ENCODE measurements at places on chromosomes 2 and 18.
A peak's percentile ranks its signal among the peaks of the same experiment; 100 is the strongest.

- no peak for DNase-seq
These were observed 240.0 kb downstream of the WDR7 start for GRCh38 chr18:56891116-56891515.

GRCh38 chr2:148614322-148615049, 30.1 kb upstream of the EPC2 start:
- DNase-seq: no peak

DNA sequence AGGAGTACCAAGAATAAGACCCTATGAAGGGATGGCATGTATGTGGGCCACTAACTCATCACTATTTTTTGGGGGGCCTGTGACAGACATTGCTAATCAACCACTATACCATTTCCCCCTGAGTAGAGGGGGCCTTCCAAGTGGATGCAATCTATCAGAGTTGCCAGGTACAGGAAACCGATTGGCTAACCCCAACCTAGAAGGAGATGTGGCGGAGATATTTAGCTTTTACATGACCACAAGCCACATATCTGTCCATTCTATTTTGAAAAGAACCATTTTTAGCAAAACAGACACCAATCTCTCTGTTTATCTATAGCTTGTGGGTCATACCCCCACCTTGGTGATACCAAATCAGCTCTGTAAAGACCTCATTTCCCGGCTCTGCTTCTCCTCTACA, 51.0 kb downstream of the PAX8 start:
- no peak for DNase-seq

GRCh38 chr2:18762667-18763066, 173.3 kb upstream of the NT5C1B start:
- no peak for DNase-seq

DNA sequence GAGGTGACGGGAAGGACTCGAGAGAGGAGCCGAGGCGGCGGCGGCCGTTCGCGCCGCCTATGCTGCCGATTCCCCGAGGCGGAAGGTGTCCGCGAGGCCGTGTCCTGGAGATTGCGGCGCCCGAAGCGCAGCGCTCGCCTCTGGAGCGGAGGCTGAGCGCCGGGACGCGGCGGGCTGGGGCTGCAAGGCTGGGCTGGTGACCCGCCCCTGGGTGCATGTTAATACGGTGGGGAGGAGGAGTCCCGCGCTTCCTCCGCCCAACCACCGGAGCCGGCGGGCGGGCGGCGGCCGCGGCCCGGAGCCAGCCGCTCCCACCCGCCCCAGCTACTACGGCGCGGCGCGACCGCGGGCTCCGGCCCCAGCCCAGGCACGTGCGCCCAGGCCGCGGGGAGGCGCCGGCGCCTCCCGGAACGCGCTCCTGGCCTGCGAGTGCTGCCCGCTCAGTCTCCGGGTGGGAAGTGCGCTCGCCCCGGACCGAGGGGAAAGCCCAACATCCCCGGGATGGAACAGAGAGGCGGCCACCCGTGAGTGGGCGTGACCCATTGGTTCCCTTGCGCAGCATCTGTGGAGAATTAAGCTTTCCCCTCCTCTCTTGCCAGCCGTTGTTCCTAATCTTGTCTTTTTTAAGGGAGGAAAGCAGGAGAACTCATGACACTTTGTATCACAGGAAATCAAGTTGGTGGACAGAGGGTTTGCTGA, at the start of gene DLGAP1:
Gene DLGAP1 (minus strand): TSS at position 195 of the 699 bp plus-strand sequence.
- DNase-seq: peak; percentile 40

GRCh38 chr18:57088883-57089282, 58.0 kb upstream of the BOD1L2 start:
- no peak for DNase-seq

DNA sequence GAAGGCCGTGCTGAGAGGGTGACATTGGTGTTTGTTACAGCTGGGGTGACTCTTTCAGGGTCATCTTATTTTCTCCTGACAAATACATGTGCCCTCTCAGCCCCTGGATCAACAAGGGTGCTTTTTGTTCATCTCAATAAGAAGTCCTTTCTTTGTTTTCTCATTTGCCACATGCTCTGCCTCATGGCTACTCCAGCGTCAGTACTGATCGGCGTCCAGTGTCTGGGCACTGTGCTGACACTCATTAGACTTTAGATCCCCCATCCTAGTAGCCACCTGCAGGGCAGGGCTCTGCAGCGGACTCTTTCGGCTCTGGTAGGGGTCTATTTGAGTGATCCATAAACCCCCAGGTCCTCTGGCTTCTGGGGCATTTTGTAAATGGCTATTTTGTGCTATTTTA, 38.4 kb downstream of the NPPC start:
- DNase-seq: no peak

DNA sequence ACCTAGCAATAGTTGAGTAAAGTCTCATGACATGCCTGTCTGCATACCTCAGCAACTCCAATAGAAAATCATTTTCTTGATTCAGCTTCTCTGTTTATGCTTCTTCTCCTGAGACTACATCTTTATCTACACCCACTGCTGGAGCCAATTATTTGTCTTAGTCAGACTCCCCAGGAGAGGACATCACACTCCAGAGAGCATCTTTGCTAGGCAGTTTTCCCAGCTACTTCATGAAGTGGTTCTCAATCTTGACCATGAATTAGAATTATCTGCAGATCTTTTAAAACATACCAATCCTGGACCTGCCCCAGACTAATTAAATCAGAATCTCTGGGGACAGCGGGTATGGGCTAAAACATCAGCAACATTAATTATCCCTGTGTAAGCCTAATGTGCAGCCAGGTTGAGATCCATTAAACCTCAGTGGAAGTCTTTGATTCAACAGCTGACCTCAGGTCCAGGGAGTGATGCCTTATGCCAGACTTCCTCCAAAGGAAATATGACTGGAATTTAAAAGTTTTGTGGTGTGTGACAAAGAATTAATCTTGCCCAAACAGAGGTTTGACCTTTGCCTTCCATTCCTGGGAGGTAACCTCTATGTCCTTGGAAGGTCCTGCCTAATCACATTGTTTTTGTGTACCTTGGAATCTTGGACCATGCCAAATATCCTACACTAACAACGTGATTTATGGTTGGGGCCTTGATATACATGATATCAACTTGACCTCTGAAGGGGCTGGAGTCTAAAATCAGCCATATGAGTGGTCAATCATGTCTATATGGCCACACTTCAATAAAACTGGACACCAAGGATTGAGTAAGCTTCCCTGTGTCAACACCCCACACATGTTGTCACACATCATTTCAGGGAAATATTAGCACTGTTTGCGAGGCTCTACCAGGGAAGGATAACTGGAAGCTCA, 99.3 kb upstream of the DNAJC10 start:
- DNase-seq: no peak

DNA sequence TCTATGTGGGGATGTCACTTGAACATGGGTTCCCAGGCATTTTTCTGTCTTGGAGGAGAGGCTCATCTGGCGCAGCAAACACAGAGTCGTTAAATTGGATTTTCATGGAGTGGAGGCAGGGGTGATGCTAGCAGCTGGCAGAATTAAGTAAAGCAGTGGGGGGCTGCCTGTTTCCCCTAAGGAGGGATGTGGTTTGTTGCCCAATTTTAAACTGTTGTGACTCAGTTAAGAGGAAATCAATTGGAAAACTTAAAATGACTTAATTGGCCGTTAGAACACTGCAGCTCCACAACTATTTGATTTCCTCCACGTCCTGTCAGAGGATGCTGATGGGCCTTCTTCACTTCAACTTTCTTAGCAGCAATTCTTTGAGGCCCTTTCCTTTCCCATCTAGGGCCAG, 354.1 kb upstream of the ATP5MC3 start:
- DNase-seq: no peak

DNA sequence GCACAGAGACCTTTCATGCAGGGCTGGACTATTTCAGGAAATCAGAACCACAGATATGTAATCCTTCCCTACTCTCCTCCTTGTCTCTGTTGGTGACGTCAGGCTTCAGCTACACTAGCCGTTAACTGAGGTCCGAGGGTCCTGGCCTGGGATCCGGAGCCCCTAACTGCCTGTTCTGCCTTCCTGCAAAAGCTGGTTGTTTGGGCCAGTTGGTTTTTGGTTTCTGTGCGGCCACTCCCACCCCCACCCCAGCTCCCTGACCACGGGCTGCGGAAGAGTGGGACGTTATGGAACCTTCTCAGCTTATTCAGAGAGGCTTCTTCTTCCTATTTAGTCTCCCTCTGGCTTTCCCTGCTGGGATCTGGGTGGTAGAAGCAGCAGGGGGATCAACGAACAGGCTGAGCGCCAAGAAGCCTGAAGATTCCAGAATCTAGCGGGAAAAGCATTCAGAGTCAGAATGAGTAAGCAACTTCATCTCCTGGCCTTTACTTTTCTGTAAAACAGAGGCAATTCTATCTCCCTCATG, 49.3 kb upstream of the ROCK2 start:
- DNase-seq: no peak

GRCh38 chr2:167484875-167485274, 596.6 kb downstream of the XIRP2 start:
- no peak for DNase-seq

GRCh38 chr2:15155959-15156574, 405.1 kb downstream of the NBAS start:
- DNase-seq: no peak

DNA sequence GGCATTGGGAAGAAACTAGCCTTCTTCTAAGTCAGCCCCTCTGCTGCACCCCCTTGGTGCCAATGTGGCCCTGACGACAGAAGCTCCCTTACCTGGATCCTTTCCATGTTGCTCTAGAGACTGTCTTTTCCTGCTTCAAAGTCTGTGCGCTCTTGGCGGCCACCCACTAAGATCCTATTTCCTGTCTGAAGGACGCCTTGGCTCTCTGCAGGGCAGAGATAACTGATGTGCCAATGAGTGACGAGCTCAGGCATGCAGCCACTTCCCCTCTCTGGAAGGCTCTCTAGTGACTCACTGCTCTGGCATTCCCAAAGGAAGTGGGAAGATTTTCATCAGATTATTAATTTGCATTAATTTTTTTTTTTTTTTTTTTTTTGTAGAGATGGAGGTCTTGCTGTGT, 273.5 kb downstream of the CDH20 start:
- peak; percentile 83 for DNase-seq

GRCh38 chr18:79314838-79315388, 80.8 kb upstream of the NFATC1 start:
- DNase-seq: no peak

- no peak for DNase-seq
These were observed 90.5 kb upstream of the MYO3B start for GRCh38 chr2:170087413-170087793.

DNA sequence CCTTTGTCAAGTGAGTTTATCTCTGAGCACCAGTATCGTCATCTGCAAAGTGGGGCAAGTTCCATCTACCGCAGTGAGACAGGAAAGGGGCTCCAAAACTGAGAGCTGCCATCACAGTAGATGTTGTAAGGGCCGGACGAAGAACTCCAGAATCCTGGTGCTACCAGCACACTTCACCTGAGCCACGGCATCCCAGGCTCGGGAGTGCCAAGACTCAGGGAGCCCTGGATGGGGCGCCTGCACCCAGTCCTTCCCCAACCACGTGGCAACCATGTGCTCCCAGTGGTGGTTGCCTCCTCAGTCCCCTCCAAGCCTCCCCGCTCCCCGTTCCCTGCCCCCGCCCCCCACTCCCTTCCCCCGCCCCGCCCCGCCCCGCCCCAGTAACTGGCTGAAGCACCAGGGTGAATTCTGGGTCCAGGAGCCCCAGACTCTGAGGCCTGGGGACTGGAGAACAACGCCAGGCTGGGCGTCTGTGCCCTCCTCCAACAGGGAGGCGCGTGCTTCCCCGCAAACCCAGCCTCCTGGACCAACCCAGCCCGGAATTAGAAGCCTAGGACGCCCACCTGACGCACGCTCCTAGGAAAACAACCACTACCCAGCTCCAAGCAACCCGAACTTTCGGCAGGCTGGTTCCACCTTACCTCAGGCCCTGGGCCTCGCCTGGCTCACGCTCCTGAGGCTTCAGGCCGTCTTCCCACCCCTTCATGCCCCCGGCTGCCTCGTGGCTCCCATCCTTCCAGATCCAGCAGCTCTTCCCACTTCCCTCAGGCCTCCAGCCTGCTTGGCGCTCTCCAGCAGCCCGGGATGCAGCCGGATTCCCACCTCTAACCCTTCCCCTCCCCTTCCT, 67.6 kb downstream of the LAMA3 start:
- peak; percentile 44 for DNase-seq

GRCh38 chr18:69035756-69036155, 237.9 kb downstream of the CCDC102B start:
- DNase-seq: no peak

DNA sequence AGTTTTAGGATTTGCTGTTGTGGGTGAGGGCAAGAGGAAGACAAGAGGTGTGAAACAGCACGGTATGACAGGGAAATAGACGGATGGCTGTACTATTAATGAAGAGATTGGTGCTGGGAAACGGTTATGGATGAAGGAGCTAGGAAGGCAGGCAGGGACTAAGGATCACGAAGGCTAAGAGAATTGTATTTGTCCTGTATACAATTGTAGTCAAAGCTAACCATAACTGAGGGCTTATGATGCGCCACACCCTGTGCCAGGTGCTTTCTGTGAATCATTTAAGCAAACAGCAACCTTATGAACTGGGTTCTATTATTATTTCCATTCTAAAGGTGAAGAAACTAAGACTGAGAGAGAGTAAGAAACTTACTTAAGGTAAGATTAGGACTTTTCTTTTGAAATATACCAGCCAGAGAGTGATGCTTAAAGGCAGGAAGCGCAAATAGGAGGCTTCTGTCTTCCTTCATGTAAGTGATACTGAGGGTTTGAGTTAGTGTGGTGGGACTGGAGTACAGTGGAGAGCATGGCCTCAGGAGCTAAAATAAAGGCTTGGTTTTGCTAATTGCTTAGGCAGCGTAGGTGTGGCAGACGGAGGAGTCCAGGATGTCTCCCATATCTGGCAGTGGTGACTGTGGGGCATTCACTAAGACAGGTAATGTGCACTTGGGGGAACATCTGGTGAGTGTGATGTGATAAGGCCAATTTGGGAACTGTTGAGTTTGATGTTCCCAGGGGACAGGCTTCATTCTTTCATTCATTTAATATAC, 85.8 kb downstream of the PLEKHM3 start:
- no peak for DNase-seq

DNA sequence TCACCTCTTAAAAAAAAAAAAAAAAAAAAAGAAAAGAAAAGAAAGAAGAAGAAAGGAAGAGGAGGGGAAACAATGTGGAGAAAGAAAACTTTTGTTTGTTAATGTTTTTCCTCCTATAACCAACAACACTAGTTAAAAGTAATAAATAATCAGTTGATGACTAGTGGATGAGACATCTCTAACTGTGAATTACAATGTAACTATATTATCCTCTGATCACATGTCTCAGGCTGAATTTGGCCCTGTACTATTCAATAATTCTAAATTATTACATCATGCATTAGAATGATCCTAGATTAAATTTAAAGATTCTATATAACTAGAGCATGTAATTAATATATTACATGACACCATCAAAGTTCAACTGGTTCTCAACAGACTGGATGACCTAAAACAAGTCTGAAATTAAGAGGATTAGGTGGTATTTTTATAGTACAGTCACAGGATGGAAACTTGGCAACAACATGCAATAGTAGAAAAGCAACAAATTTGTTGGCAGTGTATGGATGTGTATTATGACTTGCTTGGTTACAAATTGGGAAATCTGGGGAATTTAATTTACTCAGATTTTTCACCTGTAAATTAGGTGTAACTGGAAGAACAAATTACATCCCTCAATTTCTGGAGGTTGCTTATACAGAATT, 269.3 kb upstream of the SETBP1 start:
- DNase-seq: no peak

Measured in right cardiac atrium (tissue), 5 donors.